ENCODE measurements at places on chromosomes 12 and 14.

DNA sequence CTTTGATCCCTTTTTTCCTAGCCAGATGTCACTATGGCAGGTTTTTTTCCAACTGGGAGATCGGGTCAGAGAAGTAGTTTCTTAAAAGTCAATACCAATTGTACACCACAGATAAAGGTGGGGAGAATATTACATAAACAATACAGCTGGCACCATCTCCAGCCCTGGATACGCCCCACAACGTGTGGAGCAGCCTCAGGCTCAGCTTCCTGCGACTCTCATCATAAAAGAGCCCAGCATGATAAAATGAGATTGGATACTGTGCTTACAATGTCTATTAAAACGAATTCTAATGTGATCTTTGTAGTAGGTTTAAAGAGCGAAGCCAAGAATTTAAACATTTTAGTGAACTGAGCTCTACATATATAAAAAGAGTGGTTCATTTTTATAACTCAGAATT lies 21.5 kb downstream of the EFCAB11 start:
- DNase-seq = no peak

DNA sequence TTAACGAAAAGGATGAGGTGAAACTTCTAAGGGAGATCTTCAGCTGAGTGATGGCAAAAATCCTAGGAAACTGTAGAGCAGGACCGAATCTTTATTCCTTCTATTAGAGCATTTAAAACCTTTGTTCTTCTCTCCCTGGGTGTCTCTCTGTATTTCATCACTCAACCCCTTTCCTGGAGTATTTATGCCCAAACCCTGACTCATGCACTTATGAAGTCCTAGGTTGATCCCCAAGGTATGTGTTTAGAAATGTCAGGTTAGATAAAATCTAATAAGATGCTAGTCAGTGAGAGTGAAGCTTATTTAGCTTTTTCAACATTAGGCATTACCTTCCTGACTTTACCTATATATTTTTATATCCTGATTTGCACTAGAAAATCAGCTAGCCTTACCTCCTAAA lies 239.8 kb upstream of the NPAS3 start:
- DNase-seq = no peak

DNA sequence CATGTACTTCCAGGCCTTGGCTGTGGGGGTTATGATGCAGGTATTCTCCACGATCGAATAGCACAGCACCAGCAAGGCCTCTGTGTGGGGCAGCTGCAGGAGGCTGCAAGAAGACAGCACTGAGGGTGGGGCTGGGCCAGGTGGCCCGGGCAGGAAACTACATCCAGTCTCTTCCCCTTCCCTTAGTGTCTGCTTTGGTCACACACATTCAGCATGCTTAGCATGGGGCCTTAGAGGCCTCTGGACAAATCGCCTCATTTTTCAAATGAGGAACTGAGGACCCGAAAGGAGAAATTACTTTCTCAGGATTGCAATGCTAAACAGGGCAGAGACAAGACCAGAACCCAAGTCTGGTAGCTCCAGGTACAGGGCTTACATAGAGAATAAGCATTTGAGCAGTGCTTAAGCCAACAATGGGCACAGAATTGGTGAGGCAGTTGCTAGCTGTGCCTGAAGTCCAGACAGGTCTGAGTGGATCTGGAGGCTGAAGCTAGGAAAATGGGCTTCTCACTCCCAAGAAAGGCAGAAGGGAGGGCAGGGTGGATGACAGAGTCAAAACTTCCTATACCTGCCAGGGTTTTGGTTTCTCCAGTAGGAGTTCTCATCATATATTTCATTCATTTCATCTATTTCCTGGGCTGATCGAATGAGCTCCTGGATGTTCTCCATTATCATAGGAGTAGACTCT lies 3.5 kb downstream of the ACRBP start:
- no peak for DNase-seq

DNA sequence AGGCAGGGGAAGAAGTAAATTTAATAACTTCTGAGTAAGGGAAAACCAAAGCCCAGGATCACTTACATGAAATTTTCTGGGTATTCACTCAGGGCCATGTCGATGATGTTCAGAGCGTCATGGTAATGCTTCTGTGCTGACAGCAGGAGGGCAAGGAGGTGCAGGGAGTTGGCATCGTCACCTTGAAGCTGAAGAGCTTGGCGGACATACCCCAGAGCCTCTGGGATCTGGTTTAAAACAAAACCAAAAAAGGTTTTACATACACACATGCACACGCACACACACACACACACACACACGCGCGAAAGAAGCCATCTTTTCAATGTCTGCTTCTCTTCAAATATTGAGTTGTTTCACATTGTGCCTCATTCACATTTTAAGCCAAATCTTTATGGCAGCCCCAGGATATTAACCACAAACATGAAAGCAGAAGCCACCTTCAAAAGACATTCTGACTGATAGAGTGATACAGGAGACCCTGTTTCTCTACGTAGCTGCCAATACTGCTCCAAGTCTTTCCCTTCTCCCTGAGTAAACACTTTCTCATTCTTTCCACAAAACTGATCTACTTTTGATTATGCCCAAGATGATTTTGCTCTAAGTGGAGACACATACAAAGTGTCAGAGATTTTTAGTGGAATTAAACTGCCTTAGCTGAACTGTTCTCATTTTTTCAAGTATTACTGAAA lies 172.1 kb downstream of the TTC7B start:
- DNase-seq = no peak

GRCh38 chr12:88308825-88309224 lies 166.7 kb downstream of the TMTC3 start:
- DNase-seq = peak; percentile 90

DNA sequence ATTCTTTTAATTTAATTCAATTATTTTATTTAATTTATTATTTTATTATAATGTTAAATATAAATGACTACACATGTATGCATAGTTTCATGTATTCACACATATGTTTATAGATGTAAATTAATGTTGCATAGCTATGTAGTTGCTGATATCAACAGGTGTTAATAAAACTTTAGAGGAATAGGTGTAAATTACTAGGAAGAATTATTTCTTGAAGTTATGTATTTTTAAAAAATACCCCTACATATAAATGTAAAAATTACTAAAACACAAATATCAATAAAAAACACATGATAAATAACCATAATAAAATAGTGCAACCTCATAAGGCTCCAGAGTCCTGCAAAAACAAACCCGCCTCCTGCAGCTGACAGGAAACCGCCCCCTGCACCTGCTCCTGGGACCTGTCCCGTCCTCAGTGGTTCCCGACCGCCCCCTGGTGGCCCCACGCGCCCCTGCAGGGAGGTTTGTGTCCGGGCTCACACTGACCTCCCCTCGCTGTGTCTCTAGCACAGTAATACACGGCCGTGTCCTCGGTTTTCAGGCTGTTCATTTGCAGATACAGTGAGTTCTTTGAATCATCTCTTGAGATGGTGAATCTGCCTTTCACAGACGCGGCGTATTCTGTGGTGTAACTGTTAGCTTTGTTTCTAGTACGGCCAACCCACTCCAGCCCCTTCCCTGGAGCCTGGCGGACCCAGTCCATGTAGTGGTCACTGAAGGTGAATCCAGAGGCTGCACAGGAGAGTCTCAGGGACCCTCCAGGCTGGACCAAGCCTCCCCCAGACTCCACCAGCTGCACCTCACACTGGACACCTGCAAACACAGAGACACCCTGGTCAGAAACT lies 1264.0 kb downstream of the TMEM121 start:
- DNase-seq = no peak

- no peak for DNase-seq
Measured at GRCh38 chr12:74626397-74626796, 88.8 kb downstream of the ATXN7L3B start.

GRCh38 chr12:84480803-84481202 lies 431.8 kb downstream of the SLC6A15 start:
- no peak for DNase-seq

DNA sequence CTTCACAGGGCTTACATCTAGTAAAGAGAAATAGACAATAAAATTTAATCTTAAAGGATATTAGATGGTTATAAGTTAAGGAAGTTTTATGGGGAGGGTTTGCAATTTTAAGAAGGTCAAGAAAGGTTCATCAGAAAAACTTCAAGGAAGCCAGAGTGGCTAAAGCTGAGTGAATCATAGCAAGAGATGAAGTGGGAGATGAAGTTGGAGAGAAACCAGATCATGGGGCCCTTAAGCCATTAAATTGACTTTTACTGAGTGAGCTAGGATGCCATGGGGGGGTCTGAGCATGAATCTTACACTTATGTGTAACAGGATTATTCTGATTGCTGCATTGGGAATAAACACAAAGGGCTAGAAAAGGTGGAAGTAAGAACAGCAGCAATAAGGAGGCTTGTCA lies 189.2 kb downstream of the LRIG3 start:
- no peak for DNase-seq

GRCh38 chr14:100692859-100693558 lies 33.7 kb upstream of the DLK1 start:
- DNase-seq = peak; percentile 81

All from non-pigmented ciliary epithelial cell (primary cell).